ENCODE measurements at places on chromosomes 5 and 9.
A peak's percentile ranks its signal among the peaks of the same experiment; 100 is the strongest.

DNA sequence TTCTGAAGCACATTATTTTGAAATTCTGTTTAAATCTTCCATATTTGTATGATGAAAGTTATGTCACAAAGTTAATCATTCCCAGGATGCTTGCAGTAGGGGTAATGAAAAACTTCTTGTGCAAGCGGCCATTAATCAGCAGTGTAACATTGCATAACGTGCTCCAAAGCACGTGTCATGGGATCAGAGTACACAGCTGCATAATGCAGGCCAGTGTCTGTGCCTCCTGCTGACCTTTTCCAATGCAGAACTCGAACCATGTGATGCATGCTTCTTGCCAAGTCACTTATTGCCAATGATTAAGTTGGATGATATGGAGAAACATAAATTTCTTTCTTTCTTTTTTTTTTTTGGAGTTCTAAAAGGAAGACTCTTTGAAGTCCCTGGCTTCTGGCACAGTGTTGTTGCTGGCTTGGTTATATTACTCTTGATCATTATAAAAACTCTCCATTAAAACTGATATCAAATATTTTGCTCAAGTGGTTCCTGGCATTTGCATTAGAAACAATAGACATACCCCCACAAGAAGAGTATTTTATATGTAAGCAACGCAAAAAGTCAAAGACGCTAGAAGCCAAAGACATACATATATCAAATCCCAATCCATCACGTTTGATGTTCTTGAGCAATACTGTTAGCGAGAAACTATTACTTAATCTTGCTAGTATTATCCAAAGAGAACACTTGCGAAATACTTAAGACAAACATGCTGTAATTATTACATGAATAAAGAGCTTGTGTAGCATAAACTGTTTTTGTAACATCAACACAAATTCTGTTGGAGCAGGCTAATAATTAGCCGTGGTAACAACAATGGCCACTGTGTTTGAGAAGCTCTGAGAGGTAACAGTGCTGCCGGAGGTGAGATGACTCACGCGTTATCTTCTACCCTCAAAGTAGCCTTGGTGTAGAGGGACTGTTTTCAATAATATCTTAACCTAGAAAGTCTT lies 164.2 kb downstream of the AUH start:
- peak; percentile 83 for DNase-seq

DNA sequence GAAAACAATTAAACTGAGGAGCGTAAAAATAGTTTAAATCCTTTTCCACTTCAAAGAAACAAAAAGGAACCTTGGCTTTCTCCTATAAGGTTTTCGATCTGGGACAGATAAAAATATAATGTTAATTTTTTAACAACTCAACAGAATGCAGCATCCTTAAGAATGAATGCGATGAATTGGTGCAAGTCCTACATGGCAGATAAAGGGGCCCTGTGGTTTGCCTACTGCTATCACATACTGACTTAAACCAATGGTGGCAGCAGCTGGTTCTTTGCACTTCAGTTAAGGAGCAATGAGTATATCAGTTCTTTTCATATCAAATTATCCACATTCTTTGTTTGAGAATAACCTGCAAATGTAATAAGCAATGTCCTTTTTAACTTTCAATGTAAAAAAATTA lies 12.4 kb upstream of the TYRP1 start:
- no peak for DNase-seq

DNA sequence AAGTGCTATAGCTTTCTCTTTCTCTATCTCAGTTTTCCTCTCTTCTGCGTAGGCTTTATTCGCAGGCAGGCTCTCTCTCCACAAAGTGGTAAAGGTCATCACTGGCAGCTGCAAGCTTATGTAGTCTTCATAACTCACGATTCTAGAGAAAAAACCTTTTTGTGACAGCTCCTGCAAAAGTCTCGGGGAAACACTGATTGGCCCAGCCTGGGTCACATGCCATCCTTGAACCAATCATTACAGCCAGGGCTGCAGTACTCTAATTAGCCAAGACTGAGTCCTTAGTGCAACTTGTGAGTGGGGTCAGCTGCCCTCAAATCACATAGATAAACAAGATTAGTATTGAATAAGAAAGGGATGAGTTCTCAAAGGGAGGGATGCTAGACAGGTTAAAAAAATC lies 18.3 kb upstream of the FRMPD1 start:
- DNase-seq = no peak

GRCh38 chr5:16953729-16954128 lies 17.6 kb upstream of the MYO10 start:
- DNase-seq = no peak

DNA sequence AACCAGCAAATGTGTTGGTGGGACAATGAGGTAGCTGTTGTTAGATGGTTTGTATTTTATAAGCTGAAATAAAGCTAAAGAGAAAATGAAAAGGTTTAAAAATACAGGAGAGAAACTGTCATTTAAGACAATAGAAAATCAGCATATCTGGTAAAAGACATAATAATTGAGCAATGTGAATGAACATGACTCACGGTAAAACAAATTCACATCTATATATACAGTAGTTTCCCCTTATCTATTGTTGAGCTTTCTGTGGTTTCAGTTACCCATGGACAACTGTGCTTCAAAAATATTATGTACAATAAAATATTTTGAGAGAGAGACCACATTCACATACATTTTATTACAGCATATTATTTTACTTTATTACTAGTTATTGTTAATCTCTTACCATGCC lies 1649.8 kb downstream of the EFNA5 start:
- DNase-seq = no peak

DNA sequence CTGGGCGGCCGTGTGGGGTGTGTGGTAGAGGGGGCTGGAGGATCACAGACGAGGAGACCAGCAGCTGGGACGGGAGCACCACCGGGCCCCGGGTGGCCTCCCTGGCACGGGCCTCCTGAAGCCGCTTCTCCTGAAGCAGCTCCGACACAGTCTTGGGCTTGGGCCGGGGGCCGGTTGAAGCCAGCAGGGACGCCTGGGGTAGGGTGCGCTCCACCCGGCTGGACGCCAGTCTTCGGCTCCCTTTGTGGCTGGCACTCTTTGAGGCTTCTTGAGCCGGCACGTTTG lies 5.5 kb upstream of the CARD9 start:
- no peak for DNase-seq

GRCh38 chr5:21672911-21673310 lies 1180.2 kb downstream of the CDH12 start:
- DNase-seq = no peak

DNA sequence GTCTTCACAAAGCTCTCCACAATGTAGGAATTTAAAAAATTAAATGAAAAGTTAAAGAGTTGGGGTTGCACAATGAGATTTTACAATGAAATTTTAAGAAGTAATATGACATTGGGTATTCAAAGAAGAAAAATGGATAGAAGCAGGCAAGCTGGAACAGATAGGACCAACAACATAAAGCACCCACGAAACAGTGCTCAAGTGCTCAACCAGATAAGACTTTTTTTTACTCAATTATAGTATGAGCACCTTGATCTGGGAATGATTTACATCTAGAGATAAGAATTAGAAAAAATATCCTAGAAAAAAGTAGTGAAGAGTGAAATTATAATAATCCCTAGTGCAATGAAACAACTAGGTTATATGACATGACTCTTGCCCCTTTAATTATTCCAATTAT lies 1670.1 kb upstream of the ACO1 start:
- DNase-seq = no peak

DNA sequence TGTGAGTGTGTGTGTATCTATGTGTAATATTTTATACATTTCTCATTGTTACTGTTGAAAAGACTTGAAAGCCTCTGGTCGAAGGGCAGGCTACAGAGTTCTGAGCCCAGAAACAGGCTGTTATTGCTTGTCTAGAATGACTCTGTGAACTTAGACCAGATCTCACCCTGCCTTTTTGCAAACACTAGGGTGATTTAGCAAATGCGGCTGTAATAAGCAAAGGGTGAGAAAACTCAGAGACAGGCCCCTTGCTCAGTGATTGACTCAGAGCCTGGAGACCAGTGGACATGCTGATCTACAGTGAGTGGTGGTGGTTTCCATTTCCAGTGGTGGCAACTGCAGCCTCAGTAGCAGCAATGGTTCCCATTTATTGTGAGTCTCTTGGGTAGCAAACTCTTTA lies 183.7 kb downstream of the ATP10B start:
- DNase-seq = no peak

GRCh38 chr5:151592855-151593408 lies 1.8 kb upstream of the FAT2 start:
- no peak for DNase-seq

DNA sequence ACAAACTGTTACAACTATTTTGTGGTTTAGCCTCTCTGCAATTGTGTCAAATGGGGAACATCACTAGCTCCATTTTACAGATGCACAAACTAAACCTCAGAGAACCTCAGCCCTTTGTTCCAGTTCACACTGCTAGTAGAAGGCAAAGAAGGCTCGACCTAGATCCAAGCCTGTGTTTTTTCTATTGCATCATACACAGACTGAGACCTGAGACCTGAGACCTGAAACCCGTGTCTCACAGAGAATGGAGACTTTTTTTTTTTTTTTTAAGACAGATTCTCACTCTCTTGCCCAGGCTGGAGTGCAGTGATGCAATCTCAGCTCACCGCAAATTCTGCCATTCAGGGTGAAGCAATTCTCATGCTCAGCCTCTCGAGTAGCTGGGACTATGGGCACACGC lies 120.8 kb downstream of the GALNT10 start:
- DNase-seq = no peak

DNA sequence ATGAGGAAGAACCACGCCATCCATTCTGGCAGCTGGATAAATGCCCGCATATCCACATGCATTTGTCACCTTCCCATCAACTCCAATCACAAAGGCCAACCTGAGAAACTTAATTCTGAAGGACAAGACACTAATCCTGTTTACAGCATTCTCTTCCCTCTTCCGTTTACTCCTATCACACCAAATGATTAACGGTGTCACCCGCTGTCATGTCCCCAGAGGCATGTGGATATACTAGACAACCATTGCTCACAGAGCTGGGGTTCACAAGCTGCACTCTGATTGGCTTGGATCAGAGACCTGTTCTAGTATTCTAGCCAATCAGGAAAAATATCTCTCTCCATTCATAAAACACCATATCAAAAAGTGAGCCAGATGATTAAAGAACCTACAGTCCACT lies 3.6 kb downstream of the MACROH2A1 start:
- DNase-seq = no peak

DNA sequence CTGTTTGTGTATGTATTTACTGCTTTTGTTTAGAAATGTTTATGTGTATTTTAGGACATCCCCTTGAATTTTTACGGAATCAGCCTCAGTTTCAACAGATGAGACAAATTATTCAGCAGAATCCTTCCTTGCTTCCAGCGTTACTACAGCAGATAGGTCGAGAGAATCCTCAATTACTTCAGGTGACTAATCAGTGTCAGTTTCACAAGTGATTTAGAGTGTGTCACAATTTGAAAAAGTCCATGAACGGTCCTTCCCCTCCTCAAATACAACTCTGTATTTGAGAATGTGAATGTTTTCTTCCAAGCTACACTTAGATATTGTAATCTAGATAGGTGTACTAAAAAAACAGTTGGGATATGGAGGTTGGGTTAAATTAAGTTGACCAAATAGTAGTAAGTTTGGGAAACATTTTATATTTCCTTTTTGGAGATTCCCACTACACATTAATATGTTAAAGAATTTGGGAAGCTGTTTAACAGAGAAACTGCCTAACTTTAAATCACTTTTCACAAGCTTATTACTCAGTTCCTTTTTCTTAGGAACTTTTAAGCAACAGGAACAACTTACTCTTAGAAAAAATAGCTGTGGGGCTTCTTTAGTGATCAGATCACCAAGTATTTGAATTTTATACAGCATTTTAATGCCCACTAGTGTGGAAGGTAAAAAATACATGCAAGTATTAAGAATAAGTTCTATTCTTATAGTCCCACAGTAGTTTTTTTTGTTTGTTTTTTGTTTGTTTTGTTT lies 40.9 kb downstream of the RAD23B start:
- no peak for DNase-seq

DNA sequence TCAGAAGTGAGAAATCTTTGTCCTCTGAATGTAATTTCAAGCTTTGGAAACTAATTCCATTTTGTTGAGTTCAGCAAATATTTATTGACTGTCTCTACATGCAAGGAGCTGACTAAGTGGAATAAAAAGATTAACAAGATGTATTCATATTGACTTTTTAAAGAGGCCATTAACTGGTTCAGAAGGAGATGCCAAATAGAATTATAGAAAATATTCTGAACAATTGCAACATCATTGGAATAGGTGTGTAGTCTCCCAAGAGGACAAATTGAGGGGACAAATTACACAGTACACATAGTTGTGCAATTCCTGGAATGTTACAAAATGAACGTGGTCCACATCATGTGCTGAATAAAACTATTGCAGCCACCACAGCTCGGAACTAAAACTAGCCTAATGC lies 224.2 kb downstream of the NPR3 start:
- no peak for DNase-seq

DNA sequence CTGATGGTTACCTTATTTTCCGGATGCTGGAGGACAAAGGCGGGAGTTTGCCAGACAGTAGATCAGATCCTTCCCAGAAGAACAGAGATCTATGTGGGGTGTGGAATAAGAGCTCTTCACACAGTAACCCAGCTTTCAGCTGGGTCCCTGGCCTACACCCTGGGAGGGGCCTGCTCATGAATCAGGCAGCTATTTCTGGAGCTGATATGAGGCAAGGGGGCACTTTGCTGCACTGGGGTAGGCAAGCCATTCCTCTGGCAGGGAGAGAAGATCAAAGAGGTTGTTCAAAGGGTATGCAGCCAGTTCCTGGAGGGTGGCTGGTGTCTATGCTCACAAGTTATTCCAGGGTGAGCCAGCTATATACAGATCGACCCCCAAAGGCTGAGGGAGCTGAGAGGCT lies 48.6 kb downstream of the CYSTM1 start:
- no peak for DNase-seq

- DNase-seq = no peak
These were observed 12.6 kb downstream of the CFAP77 start for GRCh38 chr9:132422574-132422973.

GRCh38 chr9:134870301-134870694 lies 10.3 kb upstream of the FCN2 start:
- no peak for DNase-seq
